Stimulated activated memory B cell treated with anti-CD40 and anti-IgM and Interleukin-4, amounts not matched to agents 10 μg/mL and 1 μg/mL and 100 μg/mL, for 72 hours (primary cell): ENCODE measurements at places on chromosomes 11 and 22.

- no peak for ATAC-seq
Observed at GRCh38 chr22:33219648-33220384, 161.6 kb upstream of the SYN3 start.

DNA sequence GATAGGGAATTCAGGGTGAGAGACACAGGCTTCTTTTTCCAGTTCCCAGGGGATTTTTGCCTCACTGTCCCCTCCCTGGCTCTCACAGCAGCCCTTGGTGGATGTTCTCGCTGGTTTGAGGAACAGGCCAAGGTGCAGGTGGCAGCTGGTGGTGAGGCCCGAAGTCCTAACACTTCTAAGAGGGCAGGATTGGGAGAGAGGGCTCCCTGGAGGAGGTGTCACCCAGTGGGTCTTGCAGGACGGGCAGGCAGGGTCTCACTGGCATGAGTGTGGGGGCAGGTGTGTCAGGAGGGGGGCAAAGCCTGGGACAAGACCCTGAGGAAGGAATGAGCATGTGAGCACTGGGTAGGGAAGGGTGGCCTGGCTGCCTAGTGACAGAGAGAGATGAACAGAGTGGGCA, 9.2 kb downstream of the ADORA2A start:
- no peak for ATAC-seq

- no peak for ATAC-seq
Observed at GRCh38 chr11:104727768-104728167, 170.5 kb downstream of the CASP12 start.

DNA sequence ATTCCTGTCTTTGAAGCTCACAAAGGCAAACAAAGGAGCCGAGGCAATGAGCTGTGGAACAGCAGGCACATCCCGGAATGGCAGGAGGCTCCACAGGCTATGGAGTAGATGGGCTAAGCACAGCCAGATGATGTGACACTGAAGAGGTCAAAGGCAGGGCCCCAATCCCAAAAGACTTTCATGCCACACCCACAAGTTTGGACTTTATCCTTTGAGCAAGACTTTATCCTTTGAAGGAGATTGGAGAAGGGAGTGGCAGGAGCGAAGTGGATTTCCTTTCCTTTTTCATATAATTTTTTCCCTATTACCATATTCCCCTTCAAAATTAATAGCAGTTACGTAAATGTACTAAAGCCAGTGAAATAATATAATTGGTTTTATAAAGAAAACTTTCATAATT, 379.4 kb downstream of the CADM1 start:
- ATAC-seq, result no peak

DNA sequence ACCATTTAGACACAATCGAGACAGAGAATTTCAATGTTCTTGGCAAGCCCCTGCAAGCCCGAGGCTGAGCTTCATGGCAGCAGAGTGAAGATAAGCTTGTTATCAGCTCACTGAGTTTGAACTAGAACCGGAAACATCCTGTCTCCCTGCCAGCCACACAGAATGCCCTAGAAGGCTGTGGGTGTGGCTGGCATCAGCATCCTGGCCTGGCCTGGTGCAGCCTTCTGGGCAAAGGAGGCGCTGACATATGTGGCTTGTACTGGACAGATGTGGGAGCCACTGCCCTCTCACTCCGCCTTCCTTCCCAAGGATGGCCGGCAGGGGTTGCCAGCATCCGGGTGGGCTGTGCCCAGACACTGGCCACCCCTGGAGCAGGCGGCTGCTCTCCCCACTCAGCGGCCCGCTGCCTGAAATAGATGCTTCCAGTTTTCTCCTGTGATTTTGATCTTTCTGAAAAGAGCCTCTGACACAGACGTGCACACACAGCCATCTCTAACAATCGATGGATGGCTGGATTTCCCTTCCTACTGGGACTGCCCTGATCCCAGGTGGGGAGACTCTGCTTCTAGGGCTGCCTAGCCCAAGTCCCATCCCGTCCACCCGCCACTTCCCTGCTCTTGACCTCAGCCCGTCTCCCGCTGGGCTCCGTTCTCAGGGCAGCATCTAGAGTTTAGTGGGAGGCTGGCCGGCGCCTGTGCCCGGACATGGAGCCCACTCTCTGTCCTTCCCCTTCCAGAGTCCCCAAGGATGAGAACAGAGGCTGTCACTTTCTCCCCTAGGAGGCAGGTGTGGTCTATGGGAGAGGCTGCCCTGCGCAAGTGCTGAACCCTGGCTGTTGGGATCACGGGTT, 149.7 kb downstream of the CTTN start:
- no peak for ATAC-seq

GRCh38 chr22:33515795-33516194, 404.5 kb downstream of the LARGE1 start:
- no peak for ATAC-seq

- no peak for ATAC-seq
Observed at GRCh38 chr11:1271002-1271401, 38.4 kb downstream of the TOLLIP start.

DNA sequence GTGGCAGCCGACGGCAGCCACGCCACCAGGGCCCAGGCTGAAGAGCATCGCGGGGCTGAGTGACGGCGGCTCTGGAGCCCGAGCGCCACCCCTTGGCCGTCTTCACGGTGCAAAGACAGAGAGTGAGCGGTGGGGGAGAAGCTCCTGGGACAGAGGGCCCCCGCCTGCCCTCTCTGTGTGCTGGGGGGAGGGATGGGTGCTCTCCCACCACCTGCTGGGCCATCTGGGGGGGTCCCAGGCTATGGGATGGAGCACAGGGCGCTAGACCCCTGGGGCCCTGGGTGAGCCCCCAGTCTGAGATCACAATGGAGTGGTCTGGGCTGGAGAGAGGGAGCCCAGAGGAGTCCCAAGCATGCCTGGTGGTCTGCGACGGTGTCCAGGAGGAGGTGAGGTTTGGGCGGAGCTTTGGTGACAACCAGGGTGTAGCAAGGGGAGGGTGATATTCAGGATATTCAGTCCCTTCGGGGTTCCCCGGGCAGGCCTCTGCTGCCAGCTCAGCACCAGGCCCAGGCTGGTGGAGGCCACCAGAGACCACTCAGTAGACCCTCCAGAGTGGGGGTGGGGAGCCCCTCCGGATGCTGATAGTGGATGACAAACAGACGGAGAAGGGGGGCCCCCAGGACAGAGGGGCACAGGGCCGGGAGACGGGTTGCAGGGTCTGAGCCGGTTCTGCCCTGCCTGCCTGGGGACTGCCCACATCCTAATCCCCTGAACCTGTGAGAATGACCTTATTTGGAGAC, 78.1 kb upstream of the PRR5 start:
- peak; percentile 40 for ATAC-seq

GRCh38 chr11:102234779-102235439, 82.4 kb upstream of the BIRC3 start:
- ATAC-seq, result no peak

DNA sequence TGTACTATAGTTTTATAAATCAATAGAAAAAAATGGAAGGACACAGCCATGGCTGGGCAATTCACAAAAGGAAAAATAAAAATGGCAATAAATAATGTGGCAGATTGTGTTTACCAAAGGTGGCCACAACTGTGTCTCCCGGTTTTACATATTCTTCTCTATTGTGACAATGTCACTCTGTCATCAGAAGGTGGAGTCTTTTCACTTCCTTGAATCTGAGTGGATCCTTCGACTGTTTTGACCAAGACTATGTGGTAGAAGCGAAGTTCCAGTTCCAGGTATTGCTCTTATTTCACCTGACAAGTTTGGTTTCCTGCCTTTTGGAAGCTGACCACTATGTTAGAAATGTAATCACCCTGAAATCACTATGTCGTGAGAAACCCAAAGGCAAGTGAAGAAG, 31.0 kb upstream of the HSD17B12 start:
- ATAC-seq, result no peak
